ENCODE measurements at places on chromosomes 6 and 20.

- DNase-seq = no peak
Observed at GRCh38 chr20:58714923-58715351, 22.3 kb downstream of the NPEPL1 start.

DNA sequence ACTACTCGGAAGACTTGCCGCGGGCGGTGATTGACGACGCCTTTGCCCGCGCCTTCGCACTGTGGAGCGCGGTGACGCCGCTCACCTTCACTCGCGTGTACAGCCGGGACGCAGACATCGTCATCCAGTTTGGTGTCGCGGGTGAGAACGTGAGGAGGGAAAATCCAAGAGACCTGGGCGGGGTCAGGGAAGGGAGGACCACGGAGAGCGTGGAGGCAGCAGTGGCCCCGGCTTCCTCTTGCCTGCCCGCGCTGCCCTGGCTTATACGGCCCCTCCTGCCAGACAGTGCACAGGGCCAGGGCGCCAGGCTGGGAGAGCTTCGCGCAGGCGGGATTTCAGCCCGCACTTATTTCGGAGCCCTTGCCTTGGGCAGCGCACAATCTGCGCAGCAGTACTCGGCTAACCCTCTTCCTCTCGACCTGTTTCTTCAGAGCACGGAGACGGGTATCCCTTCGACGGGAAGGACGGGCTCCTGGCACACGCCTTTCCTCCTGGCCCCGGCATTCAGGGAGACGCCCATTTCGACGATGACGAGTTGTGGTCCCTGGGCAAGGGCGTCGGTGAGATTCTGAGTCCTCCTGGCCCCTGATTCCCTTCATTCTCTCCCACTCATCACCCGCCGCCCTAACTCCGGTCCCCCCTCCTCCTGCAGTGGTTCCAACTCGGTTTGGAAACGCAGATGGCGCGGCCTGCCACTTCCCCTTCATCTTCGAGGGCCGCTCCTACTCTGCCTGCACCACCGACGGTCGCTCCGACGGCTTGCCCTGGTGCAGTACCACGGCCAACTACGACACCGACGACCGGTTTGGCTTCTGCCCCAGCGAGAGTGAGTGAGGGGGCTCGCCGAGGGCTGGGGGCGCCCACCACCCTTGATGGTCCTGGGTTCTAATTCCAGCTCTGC lies 2.0 kb downstream of the MMP9 start:
- no peak for DNase-seq

DNA sequence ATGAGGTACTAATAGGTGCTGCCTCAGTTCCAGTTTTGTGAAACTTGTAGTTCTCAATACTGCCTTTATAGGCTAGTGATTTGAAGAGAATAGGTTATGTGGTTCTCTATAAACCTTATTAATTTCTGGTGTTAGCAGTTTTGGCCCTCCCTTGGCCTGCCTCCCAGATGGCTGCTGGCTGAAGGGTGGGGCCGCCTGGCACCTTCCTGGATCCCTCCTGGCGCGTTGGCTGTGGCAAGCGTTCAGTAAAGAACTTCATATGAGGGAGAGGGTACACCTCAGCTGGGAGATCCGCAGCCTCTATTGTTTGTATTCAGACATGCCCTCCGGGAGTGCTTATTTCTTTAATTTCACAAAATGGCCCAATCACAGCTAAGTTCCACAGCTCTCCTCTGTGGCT lies 51.9 kb downstream of the FAM120B start:
- DNase-seq = no peak

DNA sequence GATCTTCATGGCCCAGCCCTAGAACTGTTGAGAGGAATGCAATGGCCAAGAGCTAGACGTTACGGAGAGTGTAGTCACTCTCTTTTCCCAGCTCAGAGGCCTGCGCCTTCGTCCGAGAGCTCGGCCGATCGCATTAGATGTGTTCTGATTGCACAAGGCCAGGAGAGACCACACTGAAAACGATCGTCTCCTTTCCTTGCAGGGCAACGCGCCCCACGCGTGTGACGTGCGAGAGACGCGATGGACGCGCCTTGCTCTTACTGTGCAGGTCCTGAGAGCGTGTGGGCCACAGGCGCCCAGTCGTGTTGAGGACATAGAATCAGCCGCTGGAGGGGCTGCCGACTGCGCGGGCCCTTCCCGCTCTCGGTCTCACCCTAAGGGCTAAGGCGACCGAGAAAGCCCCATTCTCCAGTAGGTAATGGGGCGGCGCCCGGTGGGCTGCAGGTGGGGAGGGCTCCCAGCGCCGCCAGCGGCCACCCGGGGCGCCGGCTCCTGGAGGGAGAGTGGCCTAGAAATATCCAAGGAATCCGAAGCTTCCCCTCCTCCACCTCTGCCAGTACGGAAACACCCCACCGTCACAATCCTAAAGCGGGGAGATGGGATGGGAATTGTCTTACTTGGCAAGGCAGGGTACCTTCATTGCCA lies 26.9 kb downstream of the TFAP2B start:
- DNase-seq = no peak

DNA sequence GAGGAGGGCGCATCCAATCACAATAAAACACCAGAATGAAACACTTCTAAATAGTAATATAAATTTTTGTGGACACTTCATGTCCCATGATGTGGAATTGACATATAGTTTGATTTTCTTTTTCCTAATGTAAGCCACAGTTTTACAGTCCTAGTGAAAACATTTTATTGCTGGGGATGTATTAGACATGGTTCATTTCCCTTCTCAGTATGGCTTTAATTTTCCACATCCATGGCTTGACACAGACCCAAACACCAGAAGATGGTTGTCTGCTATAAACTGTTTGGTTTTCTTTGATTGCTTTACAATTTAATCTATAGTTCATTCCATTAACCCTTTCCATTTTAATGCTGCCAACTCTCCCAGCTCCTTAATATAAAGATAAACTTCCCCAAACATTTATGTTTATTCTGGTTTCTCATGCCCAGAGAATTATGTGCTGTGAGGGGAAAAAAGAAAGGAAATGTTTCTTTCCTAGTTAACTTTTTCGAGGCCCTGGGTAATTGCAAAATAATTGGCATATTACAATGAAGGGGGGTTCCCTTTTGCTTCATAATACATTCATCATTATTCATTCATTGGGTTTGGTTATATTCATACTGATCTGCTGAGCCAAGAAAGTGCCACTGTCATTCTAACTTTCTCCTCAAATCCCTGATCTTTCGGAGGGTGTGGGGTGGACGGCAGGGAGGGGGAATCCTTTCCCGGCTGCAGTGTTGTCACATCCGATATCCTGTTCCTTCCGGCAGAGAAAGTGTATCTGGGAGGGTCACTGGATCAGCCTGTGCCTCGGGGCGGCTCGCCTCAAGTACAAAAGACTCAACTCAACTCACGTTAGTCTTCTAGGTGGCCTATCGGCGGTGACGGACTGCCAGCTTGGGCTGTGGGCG lies 127.6 kb upstream of the TFAP2D start:
- DNase-seq = no peak

- no peak for DNase-seq
Observed at GRCh38 chr20:41141153-41141815, 3.9 kb downstream of the PLCG1 start.

GRCh38 chr6:39599341-39599740 lies 125.9 kb downstream of the KIF6 start:
- DNase-seq = no peak

- DNase-seq = no peak
Observed at GRCh38 chr6:148523048-148523447, 180.4 kb downstream of the SASH1 start.

DNA sequence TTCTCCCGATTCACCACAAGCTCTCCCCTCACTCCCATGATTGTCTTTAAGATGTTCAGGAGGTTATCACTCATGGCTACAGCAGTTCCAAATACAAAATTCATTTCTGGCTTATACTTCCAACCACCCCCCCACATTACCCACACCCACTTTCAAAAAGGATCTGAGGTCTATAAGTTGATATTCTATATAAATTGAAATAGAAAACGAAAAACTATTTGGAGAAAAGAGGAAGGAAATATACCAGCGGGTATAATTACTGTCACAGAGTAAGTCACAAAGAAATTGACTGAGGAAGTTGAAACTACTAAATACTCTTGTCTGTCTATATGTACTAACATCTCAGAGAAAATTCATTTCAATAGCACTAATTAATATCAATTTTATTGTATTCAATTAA lies 112.7 kb upstream of the TNFAIP3 start:
- DNase-seq = no peak

DNA sequence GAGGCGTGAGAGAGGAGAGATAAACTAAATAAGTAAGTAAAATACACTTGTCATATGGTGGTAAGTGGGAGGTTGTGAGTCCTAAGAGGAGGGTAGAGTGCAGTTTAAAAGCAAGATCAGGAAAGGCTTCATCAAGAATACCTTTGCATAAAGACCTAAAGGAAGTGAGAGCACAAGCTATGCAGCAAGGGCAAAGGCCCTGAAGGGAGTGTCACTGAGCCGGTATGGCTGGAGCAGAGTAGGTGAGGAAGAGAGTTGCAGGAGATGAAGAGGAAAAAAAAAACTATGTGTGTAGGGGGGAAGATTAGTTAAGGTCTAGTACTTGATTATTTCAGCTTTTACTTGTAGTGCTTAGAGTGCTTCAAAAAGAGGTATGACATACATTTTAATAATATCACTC lies 11.0 kb downstream of the DNAAF9 start:
- no peak for DNase-seq

DNA sequence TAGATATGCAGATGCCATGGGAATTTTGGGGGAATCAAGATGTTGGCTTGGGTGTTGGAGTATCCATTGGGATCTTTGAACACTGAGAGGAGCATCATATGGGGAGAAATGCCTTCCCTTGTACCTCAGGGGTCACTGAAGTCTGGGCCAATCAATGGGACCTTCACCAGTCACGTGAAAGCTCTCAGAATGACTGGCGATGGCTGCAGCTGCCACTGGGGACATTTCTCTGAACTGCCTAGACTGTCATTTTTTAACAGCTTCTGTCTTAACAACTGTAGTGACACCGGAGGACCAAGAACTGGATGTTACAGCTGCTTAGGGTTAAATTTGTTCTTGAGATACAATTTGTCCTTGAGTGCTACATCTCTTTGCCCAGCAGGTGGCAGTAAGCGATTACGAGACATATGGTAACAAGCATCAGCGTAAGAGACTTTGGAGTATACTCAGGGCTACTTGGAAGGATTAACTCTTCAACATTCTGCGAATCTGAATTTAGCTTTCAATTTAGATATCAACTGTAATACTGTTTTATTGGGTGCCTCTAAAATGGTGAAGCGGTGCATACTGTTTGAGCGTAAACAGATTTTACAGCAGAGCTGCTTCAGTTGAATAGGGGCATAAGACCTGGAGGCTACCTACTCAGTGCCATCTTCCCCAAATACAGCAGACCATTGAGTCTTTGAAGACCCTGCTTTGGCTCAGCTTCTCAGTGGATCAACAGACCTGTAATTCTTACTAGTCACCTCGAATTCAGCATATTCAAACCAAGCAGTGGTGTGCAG lies 36.0 kb downstream of the CCN2 start:
- peak; percentile 28 for DNase-seq

DNA sequence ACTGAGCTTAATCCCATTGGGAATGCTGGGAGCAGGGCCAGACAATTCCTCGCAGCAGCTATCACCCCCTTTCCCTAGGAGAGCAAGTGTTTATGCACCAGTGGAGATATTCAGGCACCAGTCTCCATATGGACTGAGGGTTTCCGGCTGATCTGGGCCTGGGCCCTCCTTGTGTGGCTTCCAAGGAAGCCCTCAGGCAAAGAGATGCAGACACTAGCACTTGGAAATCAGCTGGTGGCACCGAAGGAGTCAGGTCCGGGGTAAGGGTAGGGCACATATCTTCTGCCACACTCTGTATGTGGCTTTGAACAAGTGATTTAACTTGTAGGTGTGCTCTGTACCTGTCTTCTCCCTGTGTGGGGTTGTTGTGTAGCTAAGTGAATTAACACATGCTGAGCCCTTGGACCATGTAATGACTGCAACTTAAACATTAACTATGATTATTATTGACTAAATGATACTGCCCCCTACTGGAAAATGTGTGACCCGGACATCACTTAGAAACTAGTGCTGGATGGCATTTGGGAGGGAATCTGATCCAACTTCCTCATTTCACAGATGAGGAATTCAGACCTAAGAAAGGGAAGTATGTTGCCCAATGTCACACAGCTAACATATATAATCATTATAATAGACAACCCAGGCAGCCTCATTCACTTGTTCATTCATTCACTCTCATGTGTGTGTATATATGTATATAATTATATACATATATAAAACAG lies 19.3 kb upstream of the WFDC2 start:
- no peak for DNase-seq

GRCh38 chr6:149139782-149140136 lies 177.8 kb upstream of the TAB2 start:
- DNase-seq = no peak

GRCh38 chr6:17278289-17279063 lies 2.7 kb upstream of the RBM24 start:
- no peak for DNase-seq

DNA sequence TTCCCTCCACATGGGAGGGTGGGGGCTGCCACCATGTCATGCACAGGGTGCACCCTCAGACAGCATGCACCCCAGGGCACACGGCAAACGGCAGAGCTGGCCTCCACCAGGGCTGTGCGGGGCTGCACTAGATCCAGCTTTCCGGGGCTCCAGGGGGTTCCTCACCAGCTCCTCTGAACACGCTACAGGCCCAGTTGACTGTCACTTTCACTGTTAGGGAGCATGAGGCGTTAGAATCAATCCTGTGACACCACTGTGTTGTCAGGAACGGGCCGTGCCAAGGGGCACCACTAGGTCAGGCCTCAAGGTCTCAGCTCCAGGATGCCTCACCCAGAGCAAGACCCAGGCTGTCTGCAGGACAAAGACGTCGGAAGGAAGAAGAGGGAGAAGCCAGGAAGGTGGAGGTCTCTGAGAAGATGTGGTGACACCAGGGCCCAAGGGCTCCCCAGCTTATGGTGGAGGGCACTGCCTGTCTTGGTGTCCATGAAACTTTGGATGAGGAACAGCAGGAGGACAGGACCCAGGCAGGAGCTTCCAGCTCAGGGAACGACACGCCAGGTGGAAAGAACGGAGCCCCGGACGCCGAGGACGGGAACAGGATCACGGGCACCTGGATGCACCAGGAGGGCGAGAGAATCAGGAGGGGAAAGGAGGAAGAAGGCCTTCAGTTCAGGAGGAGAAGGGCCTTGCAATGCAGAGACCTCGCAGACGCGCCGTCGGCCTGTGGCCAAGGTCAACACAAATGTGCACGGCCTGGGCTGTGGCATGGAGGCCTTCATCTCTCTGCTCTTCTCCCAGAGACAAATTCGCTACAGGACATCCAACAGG lies 49.5 kb downstream of the YTHDF1 start:
- DNase-seq = no peak

- no peak for DNase-seq
Observed at GRCh38 chr6:141077355-141078333, 1055.1 kb upstream of the GJE1 start.
